ENCODE measurements at places on chromosomes 4 and X. TPM values are rescaled to one million over a fixed set of nuclear protein-coding genes. Genes with fewer than 3 reads are reported as not detected.

The BEX4 gene
- 2.8 TPM for total RNA-seq

The MGAT4D gene
- total RNA-seq, result not detected

The PPEF2 gene
- total RNA-seq, result not detected

The DDX53 gene
- total RNA-seq, result not detected

The IL3RA gene
- 1.6 TPM for total RNA-seq

The HELT gene
- not detected for total RNA-seq
